ENCODE measurements at places on chromosomes 6 and 20.

- DNase-seq: peak; percentile 47
Observed at GRCh38 chr6:108960601-108961000, 112.4 kb downstream of the ARMC2 start.

GRCh38 chr20:43727980-43728590 lies 1.3 kb upstream of the GTSF1L start:
- no peak for DNase-seq

DNA sequence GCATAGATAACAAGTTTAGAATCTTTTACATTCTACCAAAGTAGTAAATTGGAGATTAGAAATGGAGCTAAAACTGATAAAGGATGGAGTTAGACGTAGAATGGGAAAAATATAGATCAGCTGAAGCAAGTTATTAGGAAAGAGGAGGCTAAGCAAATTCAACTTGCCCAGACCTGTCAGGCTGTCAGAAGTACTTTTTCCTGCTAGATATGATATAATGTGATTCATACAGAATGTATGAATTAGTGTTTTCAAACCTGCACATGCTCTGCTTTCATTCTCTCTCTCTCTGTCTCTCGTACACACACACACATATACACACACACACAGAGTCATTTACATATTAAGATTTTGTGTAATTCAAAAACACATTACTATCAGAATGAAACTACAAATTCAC lies 133.2 kb upstream of the HDGFL1 start:
- no peak for DNase-seq

- no peak for DNase-seq
Observed at GRCh38 chr6:153043719-153044118, 41.2 kb upstream of the MTRF1L start.

DNA sequence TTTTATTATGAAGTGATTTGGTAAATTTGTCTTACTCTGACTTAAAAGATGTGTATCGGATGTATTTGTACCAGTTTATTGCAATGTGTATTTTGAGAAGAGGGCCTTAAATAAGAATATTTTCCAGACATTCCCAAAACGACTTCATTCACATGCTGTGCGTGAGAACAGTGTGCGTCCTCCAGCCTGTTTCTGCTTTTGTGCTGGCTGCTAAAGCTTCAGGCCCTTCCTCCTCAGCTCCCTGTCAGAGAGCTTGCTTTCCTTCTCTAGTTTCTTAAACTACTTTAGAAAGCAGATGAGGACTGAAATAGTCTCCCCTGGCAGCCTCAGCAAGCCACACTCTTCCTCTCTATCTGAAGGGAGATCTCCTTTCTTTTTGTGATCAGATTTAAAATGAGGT lies 157.8 kb downstream of the SAMD5 start:
- no peak for DNase-seq

Data from choroid plexus epithelial cell (primary cell).